CD4-positive, CD25-positive, alpha-beta regulatory T cell (primary cell): ENCODE measurements at places on chromosomes 7 and 10.

GRCh38 chr7:95105627-95106026 is 198.2 kb downstream of the PPP1R9A start:
- DNase-seq: no peak

DNA sequence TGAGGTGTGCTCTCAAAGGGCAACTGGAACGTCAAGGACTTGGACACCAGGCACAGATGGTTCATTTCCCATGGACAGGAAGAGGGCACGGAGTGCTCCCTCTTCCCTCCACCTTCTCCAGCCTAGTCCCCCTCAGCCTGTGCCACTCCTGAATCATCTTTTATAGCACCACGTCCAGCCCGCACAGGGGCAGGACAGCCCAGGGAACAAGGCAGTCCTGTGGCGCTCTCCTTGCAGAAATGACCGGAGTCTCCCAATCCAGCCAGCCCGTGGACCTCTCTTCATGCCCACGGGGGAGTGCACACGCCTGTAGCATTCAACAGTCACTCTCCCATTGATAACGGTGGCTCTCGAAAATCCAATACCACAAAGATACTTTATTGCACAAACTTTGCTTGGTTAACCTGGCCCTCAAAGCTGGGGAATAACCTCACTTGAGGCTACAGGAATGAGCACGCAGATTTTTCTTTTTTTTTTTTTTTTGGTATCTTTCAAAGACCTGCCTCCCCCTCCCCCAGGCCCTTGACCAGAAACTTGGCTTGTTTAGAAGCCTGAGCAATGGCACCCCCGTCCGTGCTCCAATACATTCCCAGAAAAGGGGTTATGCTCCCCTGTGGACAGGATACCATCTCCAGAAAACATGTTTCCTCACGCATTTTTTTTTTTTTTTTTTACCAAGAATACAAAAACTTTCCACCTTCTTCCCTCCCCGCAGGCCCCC is 733 bp downstream of the PRKCQ start:
- DNase-seq: peak; percentile 45

DNA sequence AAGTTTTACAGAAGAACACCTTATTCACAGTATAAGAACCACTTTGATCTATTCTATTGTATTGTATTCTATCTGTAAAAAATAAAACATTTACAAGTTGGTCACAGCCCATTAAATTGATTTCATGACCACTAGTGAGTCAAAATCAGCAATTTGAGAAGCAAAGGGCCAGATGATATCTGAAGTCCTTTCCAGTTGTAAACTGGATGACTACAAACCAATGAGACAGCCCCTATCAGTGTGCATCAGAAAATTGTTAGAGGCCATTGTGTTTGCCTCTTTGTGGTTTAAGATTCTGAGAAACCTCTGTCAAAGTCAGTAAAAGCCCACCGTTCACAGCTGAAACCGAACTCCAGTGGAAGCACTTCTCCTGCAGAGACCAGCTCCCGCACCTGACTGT is 54.8 kb downstream of the TBXAS1 start:
- DNase-seq: no peak

GRCh38 chr10:61943674-61944378 is 42.3 kb downstream of the ARID5B start:
- DNase-seq: no peak

- no peak for DNase-seq
These were observed 34.8 kb downstream of the MGMT start for GRCh38 chr10:129501652-129502436.

DNA sequence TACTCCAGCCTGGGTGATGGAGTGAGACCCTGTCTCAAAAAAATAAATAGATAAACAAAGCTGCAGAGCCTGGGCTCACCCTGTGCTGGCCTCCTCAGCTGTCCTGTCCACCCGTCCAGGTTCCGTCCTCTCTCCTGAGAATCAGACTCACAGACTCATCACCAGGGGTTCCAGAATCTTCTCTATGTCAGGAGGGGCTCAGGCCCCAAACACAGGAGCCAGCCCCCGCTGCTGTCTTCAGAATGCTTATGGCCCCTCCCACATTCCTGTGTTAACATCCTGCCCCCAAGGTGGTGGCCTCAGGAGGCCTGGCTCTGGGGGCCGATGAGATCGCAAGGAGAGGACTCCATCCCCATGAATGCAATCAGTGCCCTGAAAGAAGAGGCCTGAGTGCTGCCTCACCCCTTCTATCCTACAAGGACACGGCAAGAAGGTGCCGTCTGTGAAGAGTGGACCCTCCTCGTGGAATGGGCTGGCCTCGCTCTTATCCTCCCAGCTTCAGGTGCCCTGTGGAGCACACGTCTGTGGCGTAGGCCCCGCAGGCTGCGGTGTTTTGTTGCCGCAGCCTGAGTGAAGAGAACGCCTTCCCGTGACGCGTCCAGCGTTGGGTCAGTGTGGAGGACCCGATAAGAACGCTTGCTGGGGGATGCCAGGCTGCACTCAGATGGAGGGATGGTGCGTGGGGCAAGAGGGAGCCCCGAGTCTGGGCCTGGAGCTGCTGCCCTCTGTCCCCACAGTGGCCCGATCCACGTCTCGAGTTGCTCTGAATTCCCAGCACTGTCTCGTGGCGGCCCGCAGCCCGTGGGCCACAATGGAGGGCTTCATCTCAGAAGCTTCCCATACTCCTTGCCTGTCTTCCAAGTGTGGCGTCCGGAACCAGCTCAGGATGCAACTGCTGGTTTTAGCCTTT is 77.1 kb downstream of the INPP5A start:
- DNase-seq: no peak

GRCh38 chr10:13225601-13226000 is 8.6 kb downstream of the UCMA start:
- DNase-seq: no peak

- DNase-seq: no peak
These were observed 312.7 kb upstream of the IGFBP3 start for GRCh38 chr7:46233585-46234329.

DNA sequence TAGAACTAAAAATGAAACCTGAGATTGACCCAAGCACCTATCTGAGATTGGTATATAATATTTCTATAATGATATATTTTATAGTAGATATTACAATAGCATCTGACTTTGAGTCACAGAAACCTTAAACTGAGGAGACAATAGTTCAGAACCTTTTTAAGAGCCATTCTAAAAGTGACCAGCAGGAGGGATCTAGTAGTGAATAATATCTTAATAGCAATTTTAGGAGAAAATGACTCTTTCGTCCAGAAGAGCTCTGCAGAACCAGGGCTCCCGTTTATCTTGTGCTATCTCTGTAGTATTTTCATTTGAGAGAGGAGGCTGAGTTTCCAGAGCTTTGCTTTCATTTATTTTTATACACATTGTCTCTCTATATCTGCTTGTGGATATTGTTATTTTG is 68.1 kb downstream of the PODXL start:
- DNase-seq: no peak

- DNase-seq: no peak
These were observed 53.0 kb upstream of the HABP2 start for GRCh38 chr10:113499806-113500205.

- DNase-seq: no peak
These were observed 10.3 kb upstream of the CALML5 start for GRCh38 chr10:5509691-5510090.

GRCh38 chr10:78139341-78139740 is 105.7 kb downstream of the RPS24 start:
- no peak for DNase-seq

- DNase-seq: no peak
These were observed 140.4 kb downstream of the RNLS start for GRCh38 chr10:88442716-88443115.

GRCh38 chr10:113319479-113319878 is 233.4 kb upstream of the HABP2 start:
- DNase-seq: no peak
